ENCODE measurements at places on chromosomes 11 and 22. TPM values are rescaled to one million over a fixed set of nuclear protein-coding genes. Genes with fewer than 3 reads are reported as not detected.

- DNase-seq, result peak; percentile 32
- H3K4me1 ChIP-seq, result no peaks in the 10 kb centered on the region
- no peak overlapping the region for H3K4me3 ChIP-seq
- H3K27me3 ChIP-seq, result no peaks in the 10 kb centered on the region
- H3K27ac ChIP-seq, result no peak overlapping the region
Observed at GRCh38 chr11:91248199-91248807, 976.3 kb upstream of the FAT3 start.

- H3K4me1 ChIP-seq, result peaks cover 6% of the 10 kb centered on the region
- no peaks in the 10 kb centered on the region for H3K27me3 ChIP-seq
- no peak overlapping the region for H3K4me3 ChIP-seq
- H3K27ac ChIP-seq, result no peak overlapping the region
- no peaks in the 10 kb centered on the region for H3K36me3 ChIP-seq
- no peak for DNase-seq
Observed at GRCh38 chr11:40289370-40289769, 1170.1 kb downstream of the LRRC4C start.

- no peaks in the 10 kb centered on the region for H3K27me3 ChIP-seq
- no peaks in the 10 kb centered on the region for H3K36me3 ChIP-seq
- H3K27ac ChIP-seq, result no peak overlapping the region
- H3K4me3 ChIP-seq, result no peak overlapping the region
- H3K4me1 ChIP-seq, result no peaks in the 10 kb centered on the region
- DNase-seq, result peak; percentile 15
Observed at GRCh38 chr11:135075740-135076139, 663.7 kb upstream of the B3GAT1 start.

GRCh38 chr11:29300420-29300819, 716.4 kb downstream of the KCNA4 start:
- DNase-seq, result no peak
- no peaks in the 10 kb centered on the region for H3K4me1 ChIP-seq
- H3K4me3 ChIP-seq, result no peak overlapping the region
- H3K27ac ChIP-seq, result no peak overlapping the region
- no peaks in the 10 kb centered on the region for H3K27me3 ChIP-seq

DNA sequence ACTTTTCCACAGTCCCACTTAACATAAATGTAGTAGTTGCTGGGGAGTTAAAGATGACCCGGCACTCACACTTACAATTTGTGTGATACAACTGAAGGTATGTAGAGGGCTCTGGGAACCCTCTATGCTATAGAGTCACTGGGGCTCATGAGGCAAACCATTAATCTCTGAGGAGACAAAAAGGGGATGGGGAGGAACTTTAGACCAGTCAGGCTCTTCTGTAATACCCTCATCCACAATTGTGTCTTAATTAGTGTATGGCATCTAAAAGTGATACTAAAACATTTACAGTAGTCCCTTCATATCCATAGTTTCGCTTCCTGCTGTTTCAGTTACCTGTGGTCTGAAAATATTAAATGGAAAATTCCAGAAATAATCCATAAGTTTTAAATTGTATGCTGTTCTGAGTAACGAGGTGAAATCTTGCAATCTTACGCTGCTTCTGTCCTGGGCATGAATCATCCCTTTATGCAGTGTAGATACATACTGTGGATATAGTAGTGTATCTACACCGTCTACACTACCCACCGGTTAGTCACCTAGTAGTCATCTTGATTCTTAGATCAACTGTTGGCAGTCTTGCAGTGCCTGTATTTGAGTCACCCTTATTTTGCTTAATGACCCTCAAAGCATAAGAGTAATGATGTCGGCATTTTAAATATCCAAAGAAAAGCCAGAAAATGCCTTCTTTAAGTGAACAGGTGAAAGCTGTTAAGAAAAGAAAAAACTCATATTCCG, 12.2 kb downstream of the CBL start:
- H3K4me3 ChIP-seq, result no peak overlapping the region
- DNase-seq, result no peak
- no peaks in the 10 kb centered on the region for H3K36me3 ChIP-seq
- no peak overlapping the region for H3K27ac ChIP-seq
- H3K27me3 ChIP-seq, result no peaks in the 10 kb centered on the region

DNA sequence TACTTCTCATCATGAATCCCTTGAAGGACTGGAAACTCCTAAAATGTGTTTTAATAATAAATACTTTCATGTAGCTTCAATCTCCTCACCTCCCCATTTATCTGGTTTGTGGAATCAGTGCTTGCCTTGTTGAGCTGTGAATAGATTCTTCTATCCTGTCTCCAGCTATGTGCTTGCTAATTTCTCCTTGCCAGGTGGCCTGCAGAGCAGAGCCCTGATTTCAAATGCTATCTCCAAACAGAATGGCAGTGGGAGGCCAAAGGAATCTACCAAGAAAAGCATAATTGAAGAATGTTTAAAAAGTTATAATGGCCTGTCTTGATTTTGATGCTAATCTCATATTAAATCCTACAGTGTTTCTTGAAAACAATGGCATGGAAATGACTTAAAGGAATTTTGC, 309.3 kb upstream of the CHORDC1 start:
- H3K4me1 ChIP-seq, result no peaks in the 10 kb centered on the region
- H3K36me3 ChIP-seq, result no peaks in the 10 kb centered on the region
- no peak for DNase-seq
- H3K27ac ChIP-seq, result no peak overlapping the region
- H3K27me3 ChIP-seq, result no peaks in the 10 kb centered on the region

DNA sequence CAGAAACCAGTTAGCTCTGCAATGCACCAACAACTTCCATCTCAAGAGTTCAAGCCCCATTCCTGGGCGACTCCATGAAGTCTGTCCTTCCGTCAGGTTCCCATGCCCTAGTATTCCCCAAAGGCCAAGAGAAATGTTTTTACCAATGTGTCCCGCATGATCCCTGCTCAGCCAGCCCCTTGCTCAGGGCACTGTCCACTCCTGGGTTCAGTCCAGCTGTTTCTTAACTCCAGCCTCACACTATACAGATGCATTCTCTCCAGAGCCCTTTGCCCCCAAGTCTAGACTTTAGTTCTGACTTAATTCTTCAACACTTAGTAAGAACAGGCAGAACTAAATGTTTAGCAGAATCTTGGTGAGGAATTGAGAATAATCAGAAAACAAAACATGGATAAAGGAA, 497.5 kb downstream of the SOX6 start:
- no peaks in the 10 kb centered on the region for H3K4me1 ChIP-seq
- H3K27ac ChIP-seq, result no peak overlapping the region
- H3K36me3 ChIP-seq, result no peaks in the 10 kb centered on the region
- no peak overlapping the region for H3K4me3 ChIP-seq

DNA sequence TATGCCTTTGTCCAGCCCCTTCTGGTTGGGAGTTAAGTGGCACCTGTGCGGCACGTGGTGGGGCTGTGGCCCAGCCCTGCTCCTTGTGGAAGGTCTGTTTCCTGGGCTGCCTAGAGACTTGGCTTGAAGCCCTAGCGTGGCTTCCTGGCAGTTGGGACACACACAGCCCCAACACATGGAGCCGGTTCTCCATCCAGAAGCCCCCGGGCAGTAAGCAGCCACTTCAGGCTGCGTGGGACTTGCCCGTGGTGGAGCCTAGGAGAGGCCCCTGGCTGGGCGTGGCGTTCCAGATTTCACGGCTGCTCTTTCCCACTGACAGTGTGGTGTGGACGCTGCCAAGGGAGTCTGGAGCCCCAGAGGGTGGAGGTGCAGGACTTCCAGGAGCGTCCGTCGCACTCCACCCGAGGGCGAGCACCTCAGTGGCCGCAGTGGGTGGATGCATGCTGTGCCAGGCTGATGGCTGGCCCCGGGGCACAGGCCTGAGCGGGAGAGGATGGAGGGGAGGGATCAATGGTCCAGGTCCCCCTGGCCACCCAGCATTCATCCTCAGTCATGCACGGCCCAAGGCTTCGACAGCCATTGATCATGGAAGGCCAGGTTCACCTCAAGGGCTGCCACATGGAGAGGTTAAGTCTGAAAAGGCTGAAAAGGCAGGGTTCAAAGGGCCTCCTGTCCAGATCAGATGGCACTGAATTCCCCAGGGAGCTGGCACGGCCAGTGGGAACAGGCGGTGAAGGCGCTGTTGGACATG, 9.3 kb downstream of the CCND1 start:
- no peak for DNase-seq
- H3K27ac ChIP-seq, result no peak overlapping the region
- no peaks in the 10 kb centered on the region for H3K4me1 ChIP-seq
- peaks cover 90% of the 10 kb centered on the region for H3K36me3 ChIP-seq

- no peak for DNase-seq
- no peak overlapping the region for H3K4me3 ChIP-seq
- no peaks in the 10 kb centered on the region for H3K4me1 ChIP-seq
- no peak overlapping the region for H3K27ac ChIP-seq
- H3K27me3 ChIP-seq, result no peaks in the 10 kb centered on the region
Observed at GRCh38 chr11:115860246-115860645, 356.0 kb upstream of the CADM1 start.

CST6 gene
- polyA plus RNA-seq, result not detected

DNA sequence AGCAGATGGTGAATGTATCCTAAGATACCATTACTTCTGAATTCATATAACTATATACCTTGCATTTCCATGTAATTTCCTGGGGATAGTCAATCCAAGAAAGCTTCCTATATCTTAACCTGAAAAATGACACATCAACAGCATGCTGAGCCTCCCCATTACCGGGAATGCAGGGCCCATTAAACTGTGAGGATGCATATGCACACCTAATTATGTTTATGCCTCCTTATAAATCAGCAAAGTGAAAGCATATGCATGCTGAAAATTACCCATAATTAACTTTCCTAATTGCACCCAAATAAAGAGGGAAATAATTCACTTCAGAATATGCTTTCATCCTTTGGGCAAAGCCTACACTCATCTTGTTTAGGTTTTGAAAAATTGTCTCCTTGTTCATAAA, 663.0 kb downstream of the KCNA4 start:
- H3K4me3 ChIP-seq, result no peak overlapping the region
- H3K4me1 ChIP-seq, result no peaks in the 10 kb centered on the region

GRCh38 chr11:83971063-83971462, 684.9 kb upstream of the CCDC90B start:
- H3K4me3 ChIP-seq, result no peak overlapping the region
- DNase-seq, result no peak
- no peaks in the 10 kb centered on the region for H3K27me3 ChIP-seq
- H3K4me1 ChIP-seq, result no peaks in the 10 kb centered on the region
- H3K27ac ChIP-seq, result no peak overlapping the region

- H3K4me1 ChIP-seq, result peaks cover 4% of the 10 kb centered on the region
- DNase-seq, result peak; percentile 48
- H3K36me3 ChIP-seq, result no peaks in the 10 kb centered on the region
- H3K27ac ChIP-seq, result no peak overlapping the region
Observed at GRCh38 chr11:117072517-117073461, 25.4 kb downstream of the SIK3 start.

GRCh38 chr11:86335131-86335767, 33.2 kb downstream of the HIKESHI start:
- H3K27me3 ChIP-seq, result no peaks in the 10 kb centered on the region
- no peak overlapping the region for H3K27ac ChIP-seq
- peaks cover 21% of the 10 kb centered on the region for H3K36me3 ChIP-seq
- H3K4me1 ChIP-seq, result no peaks in the 10 kb centered on the region
- no peak for DNase-seq
- no peak overlapping the region for H3K4me3 ChIP-seq

DNA sequence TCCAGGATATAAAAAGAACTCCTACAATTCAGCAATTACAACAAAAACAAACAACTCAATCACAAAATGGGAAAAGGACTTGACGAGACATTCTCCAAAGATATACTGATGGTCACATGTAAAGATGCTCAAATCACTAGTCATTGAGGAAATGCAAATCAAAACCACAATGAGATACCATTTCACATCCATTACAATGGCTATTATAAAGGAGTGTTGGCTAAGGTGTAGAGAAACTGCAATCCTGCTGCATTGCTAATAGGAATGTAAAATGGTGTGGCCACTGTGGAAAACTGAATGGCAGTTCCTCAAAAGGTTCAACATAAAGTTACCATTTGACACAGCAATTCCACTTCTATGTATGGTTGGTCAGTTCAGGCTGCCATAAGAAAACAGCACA, 11.8 kb upstream of the TBCEL start:
- DNase-seq, result no peak
- peaks cover 2% of the 10 kb centered on the region for H3K27me3 ChIP-seq
- H3K4me3 ChIP-seq, result no peak overlapping the region
- H3K27ac ChIP-seq, result no peak overlapping the region
- H3K36me3 ChIP-seq, result no peaks in the 10 kb centered on the region

GRCh38 chr11:88105526-88105925, 69.7 kb downstream of the RAB38 start:
- no peaks in the 10 kb centered on the region for H3K36me3 ChIP-seq
- H3K4me3 ChIP-seq, result no peak overlapping the region
- H3K27ac ChIP-seq, result no peak overlapping the region

GRCh38 chr11:20647976-20648565, 21.3 kb upstream of the NELL1 start:
- H3K4me3 ChIP-seq, result no peak overlapping the region
- H3K36me3 ChIP-seq, result no peaks in the 10 kb centered on the region
- H3K27ac ChIP-seq, result no peak overlapping the region

Measured in small intestine (tissue), 16 donors.